Anterior cingulate cortex (tissue), 58 donors: ENCODE measurements at places on chromosomes 7 and 10.

DNA sequence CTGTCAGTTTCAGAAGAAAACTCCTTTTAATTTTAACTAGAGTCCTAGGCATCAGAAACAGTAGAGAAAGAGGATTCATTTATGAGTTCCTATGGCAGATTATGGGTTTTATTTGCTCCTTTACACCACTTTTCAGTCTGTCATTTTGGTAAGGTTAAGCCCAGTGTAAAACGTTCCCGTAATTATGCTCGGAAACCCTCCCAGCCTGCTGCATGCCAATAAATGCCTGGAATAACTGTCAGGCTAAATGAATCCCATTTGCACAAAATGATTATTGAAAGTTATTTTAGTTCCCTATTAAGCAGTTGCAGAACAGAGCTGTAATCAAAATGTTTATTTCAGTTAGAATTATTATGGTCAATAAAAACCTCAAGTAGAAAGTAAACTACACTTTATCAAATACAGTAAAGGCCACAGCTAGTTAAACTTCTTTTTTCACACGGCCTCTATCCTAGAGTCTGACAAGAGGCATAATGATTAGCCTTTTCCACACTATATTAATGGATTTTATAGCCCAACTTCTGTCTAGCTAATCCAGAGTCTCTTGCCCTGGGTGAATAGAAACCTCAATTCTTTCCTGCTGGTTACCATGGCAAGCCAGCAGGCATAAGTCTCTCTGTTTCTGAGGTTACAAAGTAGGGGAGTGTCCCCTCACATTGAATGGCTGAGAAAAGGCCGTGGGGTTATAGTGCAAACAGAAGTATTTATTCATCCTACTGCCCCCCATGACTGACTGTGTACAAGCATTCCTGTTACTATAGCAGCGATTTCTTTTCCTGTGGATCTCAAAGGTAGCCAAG lies 80.8 kb upstream of the NPVF start:
- DNase-seq = no peak

- no peak for DNase-seq
Measured at GRCh38 chr7:133618970-133619369, 366.1 kb downstream of the EXOC4 start.

GRCh38 chr7:159127691-159128642 lies 16.7 kb downstream of the VIPR2 start:
- DNase-seq = no peak

DNA sequence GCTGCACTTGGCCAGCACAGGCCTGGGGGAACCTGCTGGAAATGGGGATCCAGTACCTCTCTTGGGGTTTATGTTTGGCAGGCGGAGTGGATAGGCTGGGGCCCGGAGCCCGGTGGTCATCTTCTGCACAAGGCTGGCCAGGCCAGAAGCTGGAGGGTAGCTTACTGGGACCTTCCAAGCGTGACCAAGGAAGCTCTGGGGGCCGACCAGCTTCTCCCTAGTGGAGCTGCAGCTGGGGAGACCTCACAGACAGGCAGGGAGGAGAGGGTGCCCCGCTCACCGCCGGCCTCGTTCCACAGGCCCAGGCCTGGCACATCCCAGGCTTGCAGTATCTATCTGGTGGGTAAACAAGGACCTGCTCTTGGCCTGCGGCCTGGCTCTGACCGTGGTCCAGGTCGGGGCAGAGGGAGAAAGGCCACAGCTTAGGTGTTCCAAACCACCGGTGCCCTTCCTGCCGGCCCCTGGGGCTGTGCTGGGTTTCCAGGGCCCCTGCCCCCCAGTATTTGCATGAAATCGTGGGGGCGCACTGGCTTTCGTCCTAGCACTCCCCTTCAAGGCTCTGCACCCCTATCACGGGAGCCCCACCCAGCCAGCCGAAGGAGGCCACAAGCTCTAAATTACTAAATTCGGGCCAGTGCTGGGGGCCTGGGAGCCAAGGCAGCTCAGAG lies 1.5 kb upstream of the ELFN1 start:
- DNase-seq = no peak

- DNase-seq = no peak
Measured at GRCh38 chr10:86651631-86652331, 2.6 kb upstream of the OPN4 start.

DNA sequence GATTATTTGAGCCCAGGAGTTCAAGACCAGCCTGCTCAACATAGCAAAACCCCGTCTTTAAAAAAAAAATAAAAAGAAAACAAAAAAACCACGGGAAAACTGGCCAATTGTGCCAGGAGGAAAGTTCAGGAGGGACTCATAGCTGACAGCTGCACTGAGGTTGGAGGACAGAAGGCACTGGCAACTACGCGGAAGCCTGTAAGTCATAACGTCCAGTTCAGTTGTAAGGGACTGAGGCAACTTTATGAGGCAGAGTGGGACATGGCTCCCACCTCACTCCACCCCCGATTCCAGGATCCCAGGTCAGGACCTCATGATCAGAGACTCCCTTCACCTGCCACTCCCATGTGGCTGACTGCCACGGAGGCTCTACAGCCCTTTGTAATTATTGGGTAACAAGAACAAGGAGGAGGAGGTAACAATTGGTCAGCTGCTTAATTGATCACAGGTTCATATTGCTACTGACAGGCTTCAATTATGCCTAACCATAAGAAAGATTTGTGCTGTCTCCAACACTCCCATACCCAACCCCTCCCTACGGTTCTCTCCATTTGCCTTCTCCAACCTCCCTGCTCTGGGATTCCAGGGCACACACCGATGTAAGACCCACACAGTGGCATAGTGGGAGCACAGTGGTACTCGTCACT lies 1.9 kb upstream of the CCL24 start:
- no peak for DNase-seq

DNA sequence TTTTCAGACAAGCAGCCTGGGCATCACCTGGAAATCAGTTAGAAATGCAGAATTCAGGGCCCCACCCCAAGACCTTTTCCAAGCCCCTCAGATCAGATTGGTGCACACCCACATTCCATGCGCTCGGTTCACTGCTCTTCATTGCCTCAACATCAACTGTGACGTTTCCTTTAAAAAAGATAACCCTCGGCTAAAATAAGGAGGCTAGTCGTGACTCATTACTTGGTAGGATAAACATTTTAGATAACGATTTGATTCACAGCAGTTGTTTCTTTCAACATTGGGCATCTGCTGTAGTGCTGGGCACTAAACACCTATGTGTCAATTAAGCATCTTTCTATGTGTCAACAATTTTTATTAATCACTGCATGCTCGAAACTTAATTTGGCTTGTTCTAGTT lies 191.1 kb upstream of the LRGUK start:
- no peak for DNase-seq

- no peak for DNase-seq
Measured at GRCh38 chr7:155349601-155350331, 52.1 kb downstream of the INSIG1 start.

GRCh38 chr10:30368065-30368718 lies 19.1 kb upstream of the MTPAP start:
- no peak for DNase-seq

- DNase-seq = no peak
Measured at GRCh38 chr7:73329861-73330581, 2.1 kb downstream of the FKBP6 start.

GRCh38 chr10:6292741-6293151 lies 90.0 kb downstream of the PFKFB3 start:
- no peak for DNase-seq

GRCh38 chr7:41491308-41491707 lies 211.6 kb downstream of the INHBA start:
- no peak for DNase-seq

GRCh38 chr7:106377847-106378361 lies 93.1 kb upstream of the NAMPT start:
- DNase-seq = no peak

GRCh38 chr10:122988501-122988900 lies 8.3 kb downstream of the PSTK start:
- no peak for DNase-seq

DNA sequence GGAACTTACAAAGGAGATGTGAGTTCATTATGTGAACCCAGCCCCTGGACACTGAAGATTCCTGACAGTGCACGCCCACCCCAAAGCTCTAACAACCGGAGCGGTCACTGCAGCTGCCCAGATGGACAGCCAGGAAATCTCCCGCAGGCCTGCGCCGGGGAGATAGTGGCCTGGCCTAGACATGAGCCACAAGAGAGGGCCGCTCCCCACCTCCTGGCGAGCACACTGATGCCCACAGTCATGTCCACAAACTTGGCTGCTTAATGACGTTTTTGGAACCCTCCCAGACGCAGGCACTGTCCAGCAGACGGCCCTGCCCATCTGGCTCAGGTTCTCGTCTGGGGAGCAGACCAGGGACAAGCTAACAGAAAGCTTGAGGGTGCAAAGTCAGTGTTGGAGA lies 34.2 kb downstream of the TCERG1L start:
- no peak for DNase-seq

DNA sequence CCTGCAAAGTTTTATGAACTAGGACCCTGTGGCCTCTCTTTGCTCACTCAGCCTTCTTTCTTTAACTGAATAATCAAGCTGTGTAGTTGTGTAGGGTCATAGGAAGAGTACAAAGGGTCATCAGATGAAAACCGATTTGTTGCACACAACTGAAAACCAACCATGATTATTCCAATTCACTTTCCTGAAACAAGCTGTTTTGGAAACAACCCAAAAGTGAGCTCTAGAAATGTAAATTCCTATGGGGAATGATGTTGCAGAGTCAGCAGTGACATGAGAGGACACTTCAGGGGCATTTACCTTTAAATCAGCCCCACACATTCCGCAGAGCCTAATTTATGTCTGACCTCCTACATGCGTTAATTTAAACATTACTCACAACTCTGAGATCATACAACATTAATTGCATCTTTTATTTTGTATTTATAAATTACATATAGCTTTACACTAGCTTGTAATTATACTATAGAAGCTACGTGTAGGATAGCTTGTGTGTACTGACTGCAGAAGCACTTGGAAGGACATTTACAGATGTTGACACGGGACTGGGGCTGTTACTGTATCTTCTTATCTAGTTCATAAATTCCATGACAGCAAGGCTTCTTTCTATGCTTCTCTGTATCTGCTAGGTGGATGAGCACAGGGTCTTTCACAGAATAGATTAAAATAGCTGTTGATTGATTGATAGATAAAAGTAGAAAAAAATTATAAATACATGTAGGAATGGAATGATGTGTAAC lies 139.9 kb upstream of the AKR1E2 start:
- DNase-seq = no peak

- peak; percentile 68 for DNase-seq
Measured at GRCh38 chr10:6163364-6164270, 39.1 kb upstream of the PFKFB3 start.

GRCh38 chr10:78567680-78568455 lies 500.9 kb upstream of the ZMIZ1 start:
- DNase-seq = no peak

GRCh38 chr10:33715303-33715975 lies 381.0 kb upstream of the NRP1 start:
- no peak for DNase-seq

GRCh38 chr10:129730993-129731325 lies 233.1 kb downstream of the EBF3 start:
- DNase-seq = no peak

DNA sequence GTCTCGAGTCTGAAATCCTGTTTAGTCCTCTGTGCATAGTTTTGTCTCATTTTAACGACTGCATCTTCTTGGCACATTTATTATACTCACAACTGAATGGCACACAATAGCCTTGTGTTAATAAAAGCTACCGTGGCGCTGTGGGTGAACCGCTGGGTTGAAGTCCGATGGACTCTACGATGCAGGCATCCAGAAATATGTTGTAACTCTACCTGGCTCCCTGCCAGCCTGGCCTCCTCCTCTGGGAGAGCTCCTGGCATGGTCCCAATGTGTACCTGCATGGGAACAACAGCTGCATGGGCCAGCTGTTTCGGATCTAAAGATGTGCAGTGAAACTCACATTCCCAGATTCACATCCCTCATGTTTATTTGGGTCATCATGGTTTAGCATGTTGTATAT lies 3.7 kb upstream of the DPYSL4 start:
- no peak for DNase-seq

DNA sequence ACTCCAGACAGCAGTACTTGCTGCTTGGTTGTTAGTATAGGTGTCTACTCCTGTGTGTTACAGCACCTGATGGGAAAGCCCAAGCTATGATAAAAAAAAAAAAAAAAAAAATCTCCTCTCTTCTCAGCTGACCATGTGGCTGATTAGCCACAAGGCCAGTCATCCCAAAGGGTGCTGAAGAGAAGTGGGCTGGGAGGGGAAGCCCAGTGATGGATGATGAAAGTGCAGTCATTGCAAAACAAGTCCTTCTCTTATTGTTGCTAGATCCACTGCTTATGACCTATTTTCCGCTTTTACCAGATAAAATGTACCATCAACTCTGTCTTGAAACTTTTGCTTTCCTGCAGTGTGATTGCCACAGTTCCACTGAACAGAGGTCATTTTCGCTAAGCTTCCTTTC lies 1092.5 kb upstream of the C7orf33 start:
- DNase-seq = no peak

DNA sequence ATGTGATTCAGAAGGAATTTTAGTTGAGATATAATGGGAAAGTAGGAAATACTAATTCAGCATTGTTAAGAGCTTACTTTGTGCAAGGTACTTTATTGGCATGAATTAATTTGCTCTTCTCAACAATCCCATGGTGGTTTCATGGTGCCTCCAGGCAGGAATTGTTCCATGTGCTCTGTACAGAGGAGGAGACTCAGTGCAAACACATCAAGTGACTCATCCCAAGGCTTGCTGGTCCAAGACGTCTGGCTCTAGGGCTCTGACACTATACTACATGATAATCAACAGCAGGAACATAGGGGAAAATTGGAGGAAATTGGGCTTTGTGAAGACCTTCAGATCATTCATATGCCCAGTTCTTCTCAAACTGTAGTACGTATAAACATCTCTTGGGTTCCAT lies 66.5 kb upstream of the PRKG1 start:
- no peak for DNase-seq

GRCh38 chr10:102540023-102540422 lies 36.3 kb downstream of the SUFU start:
- DNase-seq = no peak
